Activated CD4-positive, alpha-beta memory T cell treated with anti-CD3 and anti-CD28 coated beads for 36 hours (primary cell): ENCODE measurements at places on chromosomes 7 and 10. TPM values are rescaled to one million over a fixed set of nuclear protein-coding genes. Genes with fewer than 3 reads are reported as not detected.

DNA sequence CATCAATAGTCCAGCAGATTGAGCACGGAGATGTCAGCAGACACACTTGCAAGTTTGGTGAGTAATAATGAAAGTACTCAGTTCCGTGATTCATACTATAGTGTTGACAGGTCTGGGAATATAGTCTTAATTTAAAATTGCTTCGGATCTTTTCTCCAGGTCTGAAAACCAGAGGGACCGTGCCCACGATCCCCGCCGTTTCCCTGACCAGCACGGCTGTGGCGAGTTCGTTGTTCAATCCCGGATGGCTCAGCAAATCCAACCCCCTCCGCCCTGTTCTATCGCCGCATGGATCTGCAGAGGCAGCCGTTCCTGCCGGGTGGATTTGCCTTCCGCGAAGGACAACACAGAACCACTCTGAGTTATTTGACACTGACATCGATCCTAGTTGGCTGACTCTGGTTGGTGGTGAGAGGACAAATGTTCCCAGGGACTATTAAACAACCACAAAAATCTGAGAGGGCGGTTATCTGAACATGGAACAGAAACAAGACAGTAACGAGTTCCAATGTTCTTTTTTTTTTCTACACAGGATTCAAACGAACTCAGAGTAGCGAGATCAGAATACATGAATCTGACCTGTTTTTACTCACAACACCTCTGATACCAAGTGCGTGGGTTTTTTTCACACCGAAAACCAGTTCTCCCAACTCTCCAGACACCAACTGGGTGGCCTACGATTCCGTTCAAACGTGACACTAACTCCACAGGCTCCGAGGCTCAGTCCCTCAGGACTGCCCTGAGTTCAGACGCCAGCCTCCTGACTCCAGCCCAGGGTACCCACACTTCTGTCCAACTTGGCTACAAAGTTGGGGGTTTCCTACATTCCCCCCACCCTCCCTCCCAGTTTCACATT, 52.7 kb downstream of the RBM17 start:
- peak overlapping the region; percentile 73 for H3K4me3 ChIP-seq
- H3K36me3 ChIP-seq = peaks cover 2% of the 10 kb centered on the region
- H3K4me1 ChIP-seq = peaks cover 76% of the 10 kb centered on the region
- H3K27ac ChIP-seq = peak overlapping the region; percentile 94
- H3K27me3 ChIP-seq = peaks cover 10% of the 10 kb centered on the region

- no peaks in the 10 kb centered on the region for H3K27me3 ChIP-seq
- peaks cover 5% of the 10 kb centered on the region for H3K4me1 ChIP-seq
- H3K36me3 ChIP-seq = peaks cover 5% of the 10 kb centered on the region
- H3K27ac ChIP-seq = no peak overlapping the region
- no peak overlapping the region for H3K4me3 ChIP-seq
- DNase-seq = no peak
These were observed 84.9 kb downstream of the CAMK1D start for GRCh38 chr10:12434277-12434676.

DNA sequence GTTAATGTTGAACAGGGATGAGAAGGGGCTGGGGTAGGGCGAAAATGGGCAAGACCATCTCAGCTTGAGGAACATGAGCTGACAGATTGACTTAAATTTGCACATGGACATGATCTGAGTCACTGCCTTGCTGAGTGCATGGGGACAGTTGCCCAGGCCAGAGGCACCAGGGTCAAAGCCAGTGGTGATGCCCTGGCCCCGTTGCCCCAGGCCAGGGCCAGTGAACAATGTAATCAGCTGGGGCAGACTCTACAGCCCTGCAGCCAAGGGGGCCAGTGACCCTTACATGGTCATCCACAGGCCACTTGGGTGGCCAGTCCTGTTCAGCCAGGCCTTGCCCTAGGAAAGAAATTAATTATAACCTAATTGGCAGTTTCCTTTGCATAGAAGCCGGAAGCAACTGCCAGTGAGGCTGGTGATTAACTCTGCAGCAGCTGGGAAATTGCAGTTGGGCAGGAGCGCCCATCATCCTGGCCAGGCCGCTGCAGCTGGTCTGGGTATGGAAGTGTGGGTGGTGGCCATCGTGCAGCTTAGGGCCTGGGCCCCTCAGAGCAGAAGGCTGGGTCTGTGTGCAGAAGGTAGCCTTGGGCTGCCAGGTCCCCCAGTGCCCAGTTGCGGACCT, 9.6 kb downstream of the RET start:
- H3K4me1 ChIP-seq = no peaks in the 10 kb centered on the region
- H3K36me3 ChIP-seq = no peaks in the 10 kb centered on the region
- H3K27ac ChIP-seq = no peak overlapping the region
- peaks cover under 1% of the 10 kb centered on the region for H3K27me3 ChIP-seq
- no peak overlapping the region for H3K4me3 ChIP-seq

- no peak overlapping the region for H3K27ac ChIP-seq
- H3K4me3 ChIP-seq = no peak overlapping the region
- H3K36me3 ChIP-seq = no peaks in the 10 kb centered on the region
- no peaks in the 10 kb centered on the region for H3K27me3 ChIP-seq
- H3K4me1 ChIP-seq = no peaks in the 10 kb centered on the region
- DNase-seq = no peak
These were observed 817.9 kb downstream of the DNAJB9 start for GRCh38 chr7:109387530-109387929.

- H3K4me1 ChIP-seq = no peaks in the 10 kb centered on the region
- no peak overlapping the region for H3K4me3 ChIP-seq
- no peak for DNase-seq
- no peaks in the 10 kb centered on the region for H3K36me3 ChIP-seq
- H3K27ac ChIP-seq = no peak overlapping the region
These were observed 195.5 kb upstream of the MBL2 start for GRCh38 chr10:52967806-52968795.

DNA sequence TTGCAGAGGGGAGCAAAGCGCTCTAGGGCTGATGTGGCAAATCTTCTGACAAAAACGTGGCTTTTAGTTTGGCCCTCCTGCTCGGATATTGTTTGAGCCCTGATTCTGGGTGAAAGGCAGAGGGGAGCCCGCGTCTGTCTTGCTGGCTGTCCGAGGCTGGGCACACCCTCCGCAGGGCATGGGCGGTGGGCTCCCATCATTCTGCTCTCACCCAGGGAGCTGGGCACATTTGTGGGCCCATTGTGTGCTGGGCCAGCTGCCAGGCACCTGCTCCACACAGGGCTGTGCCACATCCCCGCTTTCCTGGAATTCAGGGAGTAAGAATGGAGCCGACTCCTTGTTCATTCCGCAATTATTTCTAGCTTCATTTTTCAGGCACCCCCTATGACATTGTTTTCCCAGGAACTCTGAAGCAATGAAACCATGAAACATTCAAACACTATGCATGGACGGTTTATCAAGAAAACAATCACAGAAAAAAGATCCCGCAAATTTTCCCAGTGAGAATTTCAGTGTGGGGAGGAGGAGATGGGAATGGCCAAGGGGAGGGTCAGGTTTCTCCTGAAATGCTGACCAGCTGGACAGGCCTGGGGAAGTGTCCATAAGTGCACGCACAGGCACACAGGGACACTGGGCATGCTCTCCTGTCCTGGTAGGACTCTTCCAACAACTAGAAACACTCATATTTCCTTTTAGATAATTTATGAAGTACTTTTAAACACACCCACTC, 341.1 kb downstream of the CXCL12 start:
- peaks cover 7% of the 10 kb centered on the region for H3K27me3 ChIP-seq
- no peak overlapping the region for H3K4me3 ChIP-seq
- no peak overlapping the region for H3K27ac ChIP-seq

DNA sequence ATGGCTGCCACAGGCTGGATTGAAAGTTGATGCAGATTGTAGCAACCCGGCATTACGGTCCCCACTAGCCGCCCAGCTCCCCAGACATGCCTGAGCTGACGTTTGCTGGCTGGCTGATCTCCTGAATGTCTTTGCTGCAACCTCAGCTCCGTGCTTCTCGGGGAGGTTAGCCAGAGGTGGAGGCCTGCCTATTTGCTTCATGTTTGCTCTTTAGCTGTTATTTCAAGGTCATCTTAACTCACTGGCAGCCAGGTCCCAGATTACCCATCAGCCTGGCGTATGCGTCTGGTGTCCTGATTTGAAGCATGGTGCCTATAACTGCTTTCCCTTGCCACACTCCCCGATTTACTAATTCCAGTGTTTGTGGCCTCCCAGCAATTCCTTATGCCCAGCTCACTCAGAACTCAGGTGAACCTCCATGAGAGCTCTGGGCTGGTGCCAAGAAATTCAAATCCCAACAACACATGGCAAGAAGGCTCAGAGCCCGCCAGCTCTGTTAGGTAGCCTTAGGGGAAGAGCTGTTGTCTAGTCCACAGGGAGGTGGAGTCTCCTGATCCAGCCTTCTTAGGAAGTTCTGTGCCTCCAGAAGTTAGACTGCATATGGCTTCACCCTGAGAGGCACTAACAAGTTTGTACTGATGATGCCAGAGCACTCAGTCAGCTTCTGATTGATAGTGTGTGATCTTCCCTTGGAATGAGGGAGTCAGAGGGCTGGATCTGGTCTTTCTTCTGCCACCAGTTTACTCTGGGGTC, 69.7 kb upstream of the EXOC4 start:
- DNase-seq = no peak
- no peaks in the 10 kb centered on the region for H3K36me3 ChIP-seq
- no peaks in the 10 kb centered on the region for H3K4me1 ChIP-seq
- no peak overlapping the region for H3K27ac ChIP-seq
- H3K4me3 ChIP-seq = no peak overlapping the region

JAKMIP3 gene
- total RNA-seq = 0.95 TPM

OR9A2 gene
- total RNA-seq = not detected
